Activated T-cell treated with anti-CD3 and anti-CD28 coated beads, Interleukin-2, amount 50 U/mL, for 24 hours (primary cell): ENCODE measurements at places on chromosomes 3 and 15.

DNA sequence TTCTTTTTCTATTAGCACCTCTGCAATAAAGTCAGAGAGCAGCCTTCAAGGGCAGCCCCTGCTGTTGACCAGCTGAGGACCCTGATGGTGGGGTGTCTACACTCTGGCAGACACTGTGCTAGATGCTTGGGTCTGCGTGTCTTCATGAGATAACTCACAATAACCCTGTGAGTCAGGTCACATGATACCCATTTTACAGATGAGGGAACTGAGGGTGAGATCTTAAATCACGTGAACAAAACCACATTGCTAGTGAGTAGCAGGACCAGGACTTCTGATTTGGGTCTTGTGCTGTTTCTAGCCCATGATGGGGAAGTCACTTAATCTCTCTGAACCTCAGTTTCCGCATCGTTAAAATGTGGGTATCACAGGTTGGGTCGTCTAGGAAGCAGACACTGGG lies 118.5 kb upstream of the LIPC start:
- DNase-seq: no peak

DNA sequence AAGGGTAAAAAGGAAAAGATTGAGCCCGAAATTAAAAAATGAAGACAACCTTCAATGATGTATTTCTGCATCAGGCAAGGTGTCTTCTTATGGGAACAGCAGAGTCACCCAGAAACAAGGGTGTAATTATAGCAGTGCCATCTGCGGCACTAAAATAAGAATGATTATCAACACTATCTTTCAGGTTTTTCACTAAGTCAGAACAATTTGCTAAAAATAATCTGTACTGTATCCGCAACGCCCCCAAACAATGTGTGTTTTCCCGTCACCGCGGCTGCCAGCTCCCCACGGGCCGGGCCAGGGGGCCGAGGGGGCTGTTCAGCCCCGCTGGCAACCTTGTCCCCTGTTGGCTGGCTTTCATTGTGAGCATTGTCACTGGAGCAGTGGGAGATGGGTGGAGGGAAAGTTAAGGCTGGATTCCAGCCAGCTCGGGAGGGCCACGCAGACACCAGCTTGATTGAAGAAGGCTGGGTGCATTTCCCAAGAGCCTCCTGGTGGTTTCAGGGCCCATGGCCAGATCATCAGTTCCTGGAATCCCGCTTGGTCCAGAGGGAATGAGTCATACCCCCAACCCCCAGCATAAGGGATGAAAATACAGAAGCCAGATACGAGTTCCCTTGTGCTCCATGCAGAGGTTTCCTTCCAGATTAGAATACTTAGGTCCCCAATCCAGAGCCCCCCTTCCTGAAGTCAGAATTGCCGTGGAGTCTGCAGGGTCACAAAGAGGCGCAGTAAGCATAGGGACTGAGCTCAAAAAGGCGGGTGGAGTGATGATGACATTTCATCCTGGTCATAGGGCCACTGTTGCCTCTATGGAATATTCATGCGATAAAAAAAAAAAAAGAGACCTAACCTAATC lies 90.2 kb upstream of the KLF13 start:
- no peak for DNase-seq

DNA sequence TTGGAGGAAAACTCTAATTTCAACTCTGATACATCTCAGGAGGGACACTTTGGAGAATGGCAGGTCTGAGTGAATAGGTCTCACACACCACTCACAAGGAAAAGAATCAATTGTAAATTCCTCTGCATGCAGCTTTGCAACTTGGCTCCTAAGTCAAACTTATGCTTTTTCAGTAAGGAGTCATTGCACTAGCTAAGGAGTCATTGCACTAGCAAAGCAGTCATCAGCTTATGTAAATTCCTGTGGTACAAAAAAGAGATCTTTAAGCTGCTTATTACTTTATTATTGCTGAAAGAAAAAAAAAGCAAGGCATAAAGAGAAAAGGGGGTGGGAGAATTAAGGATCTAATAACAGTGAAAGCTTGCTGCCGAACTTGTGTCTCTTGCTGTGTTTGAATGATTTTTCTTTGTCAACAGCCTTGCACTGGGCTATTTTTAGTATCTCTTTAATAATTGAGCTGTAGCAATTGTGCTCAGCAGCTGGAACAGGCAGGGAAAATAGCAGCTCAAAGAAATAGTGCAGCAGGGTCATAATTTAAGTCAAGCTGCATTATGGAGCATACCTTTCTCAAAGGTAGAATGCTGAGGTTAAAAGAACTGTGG lies 154.3 kb upstream of the ARPP21 start:
- DNase-seq: no peak

DNA sequence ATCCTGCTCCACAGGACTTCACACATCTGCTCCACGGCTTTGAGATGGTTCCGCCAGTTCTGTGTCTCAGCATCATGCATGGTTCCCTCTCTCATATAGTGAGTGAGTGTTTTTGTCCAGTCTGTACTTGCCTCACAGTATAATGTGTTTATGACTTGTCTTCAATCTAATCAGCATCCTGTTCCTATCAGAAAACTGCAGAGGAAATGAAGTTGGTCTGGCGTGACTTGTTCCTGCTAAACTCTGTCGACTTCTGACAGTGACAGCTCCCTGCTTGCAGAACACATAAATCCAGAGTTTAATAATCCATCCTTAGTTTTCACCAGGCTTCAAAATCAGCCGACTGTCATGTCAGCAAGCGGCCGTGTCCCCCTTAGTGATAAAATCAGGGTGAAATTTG lies 222.3 kb downstream of the SLCO3A1 start:
- DNase-seq: no peak
